ENCODE measurements at places on chromosomes 1 and 21.

DNA sequence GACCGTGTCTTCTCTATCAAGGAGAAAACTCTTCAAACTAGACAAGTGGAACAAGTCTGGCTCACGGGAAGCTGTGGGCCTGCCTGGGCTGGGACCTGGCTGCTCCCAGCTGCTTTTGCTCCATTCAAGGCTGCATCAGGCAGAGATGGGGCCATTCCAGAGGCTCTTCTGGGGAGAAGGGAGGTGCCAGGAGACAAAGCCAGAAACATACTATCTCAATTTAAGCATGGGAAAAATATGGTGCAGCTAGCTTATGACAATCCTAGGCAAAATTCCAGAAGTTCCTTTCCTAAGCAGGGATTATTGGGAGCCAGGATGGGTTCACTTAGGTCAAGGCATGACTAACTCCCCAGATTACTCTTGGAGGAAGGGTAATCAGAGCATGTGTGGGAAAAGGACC lies 90.8 kb upstream of the SLC2A1 start:
- no peak for DNase-seq

GRCh38 chr1:51168936-51169335 lies 66.9 kb downstream of the C1orf185 start:
- DNase-seq = no peak

DNA sequence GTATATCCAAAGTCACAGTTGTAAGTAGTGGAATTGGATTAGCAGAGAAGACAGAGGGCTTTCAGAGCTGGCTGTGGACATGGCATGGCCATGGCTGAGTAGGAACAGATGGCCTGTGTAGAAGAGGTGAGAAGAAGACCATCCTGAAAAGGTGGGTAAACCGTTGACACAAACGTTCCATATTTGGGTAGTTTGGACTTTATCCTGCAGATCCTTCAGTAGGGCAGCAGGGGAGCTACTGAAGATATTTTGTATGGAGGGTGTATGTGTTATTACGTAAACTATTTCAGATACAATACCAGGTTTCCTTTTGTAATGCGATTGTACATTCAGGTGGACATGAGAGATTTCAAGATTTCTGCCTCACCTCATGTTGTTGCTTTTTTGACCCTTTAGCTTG lies 1.6 kb downstream of the UTP11 start:
- no peak for DNase-seq

- DNase-seq = no peak
Observed at GRCh38 chr1:65971547-65971946, 178.9 kb downstream of the PDE4B start.

DNA sequence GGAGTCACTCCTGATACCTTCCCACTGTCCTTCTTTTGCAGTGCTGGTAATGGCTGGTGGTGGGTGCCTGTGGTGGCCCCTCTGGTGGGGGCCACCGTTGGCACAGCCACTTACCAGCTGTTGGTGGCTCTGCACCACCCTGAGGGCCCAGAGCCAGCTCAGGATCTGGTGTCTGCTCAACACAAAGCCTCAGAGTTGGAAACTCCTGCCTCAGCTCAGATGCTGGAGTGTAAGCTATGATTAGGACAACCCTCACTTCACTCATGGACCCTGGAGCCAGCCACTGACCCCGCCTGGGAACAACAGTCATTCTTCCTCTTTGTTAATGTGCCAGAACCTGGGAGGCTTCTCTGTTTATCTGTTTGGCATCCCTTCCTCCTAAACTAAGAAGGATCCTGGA lies 1.1 kb upstream of the ATP8B2 start:
- no peak for DNase-seq

DNA sequence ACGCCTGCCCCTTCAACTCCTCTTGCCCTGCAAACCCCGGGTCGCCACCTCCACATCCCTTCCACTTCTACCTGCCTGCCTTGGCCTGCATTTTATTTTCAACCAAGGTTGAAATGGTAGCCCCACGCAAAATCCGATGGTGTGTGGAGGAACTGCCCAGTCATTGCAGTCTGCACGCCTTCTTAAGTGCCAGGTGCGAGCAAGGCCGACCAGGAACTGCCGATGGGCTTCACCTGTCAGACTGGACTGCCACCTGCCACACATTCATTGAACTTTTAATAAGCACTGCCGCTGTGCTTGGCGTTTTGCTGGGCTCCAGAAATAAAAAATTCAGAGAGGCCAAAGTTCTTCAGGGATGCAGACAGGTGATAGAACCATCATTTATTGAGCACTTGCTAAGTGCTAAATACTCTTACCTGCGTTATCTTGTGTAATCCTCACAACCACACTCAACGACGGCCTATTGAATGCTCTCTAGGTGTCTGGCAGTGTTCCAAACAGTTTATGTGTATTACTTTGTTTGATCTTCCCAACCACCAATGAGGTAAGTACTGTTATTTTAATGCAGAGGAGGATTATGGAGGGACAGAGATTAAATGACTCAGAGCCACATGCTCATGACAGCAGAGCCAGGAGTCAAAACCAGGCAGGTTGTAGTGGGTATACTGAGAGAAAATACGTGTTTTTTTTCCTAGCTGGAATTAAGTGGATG lies 36.2 kb downstream of the CACHD1 start:
- peak; percentile 49 for DNase-seq

- no peak for DNase-seq
Observed at GRCh38 chr1:80385650-80386049, 1379.1 kb upstream of the ADGRL4 start.

DNA sequence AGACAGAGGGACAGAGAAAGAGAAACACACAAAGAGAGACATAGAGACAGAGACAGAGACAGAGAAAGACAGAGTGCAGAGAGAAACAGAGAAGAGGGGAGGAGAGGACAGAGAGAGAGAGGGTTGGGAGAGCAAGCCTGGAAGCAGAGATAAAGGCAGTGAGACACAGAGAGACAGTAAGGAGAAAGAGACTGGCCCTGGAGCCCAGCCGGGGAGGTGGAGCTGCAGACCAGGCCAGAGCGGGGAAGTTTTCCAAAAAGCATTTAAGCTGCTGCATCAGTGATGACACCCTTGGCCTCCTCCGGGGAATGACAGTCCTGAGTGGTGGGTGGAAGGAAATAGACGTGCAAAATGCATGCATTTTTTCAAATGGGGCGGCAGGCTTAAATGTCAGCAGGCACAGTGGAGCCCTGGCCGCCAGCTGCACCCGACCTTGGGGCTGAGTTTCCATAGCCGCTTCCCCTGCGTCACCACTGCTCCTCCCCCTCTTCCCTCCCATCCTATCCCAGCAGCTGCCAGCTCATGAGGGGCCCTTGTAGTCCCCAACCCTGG lies 95.4 kb upstream of the KLHDC7A start:
- no peak for DNase-seq

GRCh38 chr1:58818976-58819375 lies 35.1 kb upstream of the JUN start:
- DNase-seq = no peak

GRCh38 chr1:162004441-162004950 lies 19.2 kb downstream of the OLFML2B start:
- DNase-seq = no peak

DNA sequence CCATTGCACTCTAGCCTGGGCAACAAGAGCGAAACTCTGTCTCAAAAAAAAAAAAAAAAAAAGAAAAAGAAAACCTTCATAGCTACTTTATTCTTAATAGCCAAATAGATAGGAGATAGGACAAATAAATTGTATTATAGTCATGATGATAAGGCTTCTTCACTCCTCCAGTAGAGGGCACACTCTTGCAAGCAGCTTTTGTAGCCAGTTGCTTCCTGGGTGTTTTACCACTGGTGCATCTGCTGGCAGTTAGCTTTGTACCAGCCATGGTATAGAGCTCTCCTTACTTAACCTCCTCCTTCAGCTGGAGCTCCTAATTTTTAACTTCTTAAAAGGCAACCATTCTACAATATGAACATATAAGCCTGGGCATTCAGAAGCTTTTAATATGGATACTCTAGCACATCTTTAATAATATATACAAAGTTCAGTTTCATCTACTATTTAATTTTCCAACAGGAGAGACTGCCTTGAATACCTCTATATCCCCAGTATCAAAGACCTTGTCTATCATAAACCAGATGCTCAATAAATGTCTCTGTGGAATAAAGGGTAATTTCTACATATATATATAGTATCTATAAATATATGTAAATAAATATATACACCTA lies 35.8 kb downstream of the EVI5 start:
- peak; percentile 76 for DNase-seq

DNA sequence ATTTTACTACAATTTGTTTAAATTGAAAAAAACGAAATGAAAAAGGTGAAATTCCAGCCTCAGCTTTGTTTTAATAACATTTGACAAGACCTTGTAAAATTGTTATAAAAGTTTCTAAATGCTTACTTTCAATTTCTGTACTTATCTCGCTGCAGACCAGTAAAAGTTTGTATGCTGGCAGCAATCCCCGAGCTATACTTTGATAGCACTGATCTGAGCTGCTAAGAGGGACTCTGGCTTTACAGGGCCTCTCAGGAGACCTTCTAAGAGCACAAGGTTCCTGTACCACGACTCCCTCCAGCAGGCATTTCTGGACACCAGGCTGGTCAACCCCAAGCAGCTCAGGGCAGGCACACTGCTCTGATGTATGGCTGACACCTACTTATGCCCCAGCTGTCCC lies 13.1 kb downstream of the STMN1 start:
- no peak for DNase-seq

DNA sequence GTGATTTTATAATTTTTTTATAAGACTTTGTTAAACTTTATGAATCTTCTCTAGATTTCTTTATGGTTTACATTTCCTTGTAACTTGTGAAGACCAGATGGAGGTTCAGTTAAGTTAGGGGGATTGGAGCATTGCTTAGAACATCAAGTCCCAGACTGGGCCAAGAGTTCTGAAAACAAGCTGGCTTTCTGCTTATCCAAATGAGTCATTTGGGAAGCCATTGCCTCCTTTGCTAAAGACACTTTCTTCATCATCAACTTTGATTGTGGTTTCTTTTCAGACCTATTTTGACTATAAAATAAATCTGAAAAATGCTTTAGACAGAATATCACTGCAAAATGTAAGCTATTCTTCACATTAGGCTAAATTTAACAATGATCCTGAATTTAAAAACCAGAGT lies 446.8 kb downstream of the USP25 start:
- peak; percentile 69 for DNase-seq

DNA sequence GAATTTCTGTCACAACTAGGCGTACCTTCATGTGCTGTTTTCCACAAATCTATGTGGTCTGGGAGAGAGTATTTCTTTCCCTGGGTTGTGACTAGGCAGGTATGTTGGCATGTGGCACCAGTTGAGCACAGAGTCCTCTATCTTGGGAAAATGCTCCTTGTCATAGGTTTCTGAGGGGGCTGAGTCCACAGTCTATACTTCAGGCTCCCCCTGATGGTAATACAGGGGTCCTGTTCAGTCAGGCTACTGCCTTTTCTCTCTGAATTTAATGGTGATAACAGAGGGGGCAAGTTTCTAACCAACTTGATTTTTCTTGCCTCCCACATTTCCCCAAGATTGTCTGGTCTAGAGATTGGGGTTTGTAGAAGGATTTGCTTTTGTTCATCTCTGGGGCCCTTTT lies 35.8 kb downstream of the VANGL1 start:
- no peak for DNase-seq

DNA sequence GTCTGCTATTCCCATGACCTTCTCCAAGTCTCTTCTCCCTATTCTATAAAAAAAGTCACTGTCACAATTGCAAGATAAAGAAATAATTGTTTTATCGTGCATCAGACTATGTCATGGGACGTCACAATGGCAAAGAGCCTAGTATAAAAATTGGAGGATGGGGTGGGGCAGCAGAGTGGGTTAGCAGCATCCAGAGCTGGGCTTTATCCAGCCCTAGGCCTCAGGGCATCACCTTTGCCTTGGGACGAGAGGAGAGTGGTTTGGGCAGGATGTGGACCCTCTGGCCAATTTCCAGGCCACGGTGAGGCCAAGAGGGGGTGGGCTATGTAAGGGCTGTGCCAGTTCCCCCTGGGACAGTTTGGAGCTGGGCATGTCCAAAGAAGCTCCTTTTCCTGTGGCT lies 25.7 kb downstream of the WNT4 start:
- no peak for DNase-seq

DNA sequence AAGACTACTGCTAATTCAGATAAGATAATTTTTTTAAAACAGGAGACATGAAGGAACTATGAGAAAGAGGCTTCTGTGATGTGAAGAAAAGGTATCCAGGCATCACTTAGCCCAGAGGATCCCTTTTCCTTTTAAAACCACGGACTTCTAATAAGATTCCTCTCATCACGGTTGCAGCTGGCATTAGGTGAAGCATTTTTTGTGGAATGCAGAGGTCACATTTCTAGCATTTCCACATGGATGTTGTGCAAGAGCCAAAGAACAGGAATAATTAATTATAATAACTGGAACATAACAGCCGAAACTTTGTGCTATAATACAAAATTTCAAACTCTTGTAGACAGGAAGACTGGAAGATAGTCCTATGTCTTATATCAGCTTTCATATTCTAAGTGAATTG lies 27.6 kb downstream of the CYP2J2 start:
- peak; percentile 29 for DNase-seq

GRCh38 chr1:27872802-27873551 lies 633 bp downstream of the THEMIS2 start:
- DNase-seq = peak; percentile 18

GRCh38 chr1:246291127-246291526 lies 216.0 kb downstream of the SMYD3 start:
- no peak for DNase-seq

DNA sequence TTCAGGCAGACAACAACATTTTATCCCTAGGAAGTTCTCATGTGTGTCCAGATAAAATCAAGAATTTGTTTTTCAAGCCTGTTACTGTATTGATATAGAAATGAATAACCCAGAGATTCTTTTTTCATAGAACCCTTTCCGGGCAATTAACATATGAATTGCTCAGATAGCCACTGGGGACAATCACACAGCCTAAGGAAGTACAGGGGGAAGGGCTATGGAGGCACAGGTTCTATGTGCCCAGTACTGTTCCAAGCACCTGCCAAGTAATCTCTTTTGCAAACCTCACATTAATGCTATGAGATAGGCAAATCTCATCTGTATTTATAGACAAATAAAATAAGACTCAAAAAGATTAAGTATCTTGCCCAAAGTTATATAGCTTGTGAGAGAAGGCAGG lies 84.9 kb downstream of the NTNG1 start:
- no peak for DNase-seq

DNA sequence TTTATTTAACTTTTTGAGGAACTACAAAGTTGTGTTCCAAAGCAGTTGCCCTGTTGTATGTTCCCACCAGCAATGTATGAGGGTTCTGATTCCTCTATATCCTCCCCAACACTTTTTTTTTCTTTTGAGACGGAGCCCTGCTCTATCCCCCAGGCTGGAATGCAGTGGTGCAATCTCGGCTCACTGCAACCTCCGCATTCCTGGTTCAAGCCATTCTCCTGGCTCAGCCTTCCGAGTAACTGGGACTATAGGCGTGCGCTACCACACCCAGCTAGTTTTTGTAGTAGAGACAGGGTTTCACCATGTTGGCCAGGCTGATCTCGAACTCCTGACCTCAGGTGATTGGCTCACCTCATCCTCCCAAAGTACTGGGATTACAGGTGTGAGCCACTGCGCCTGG lies 60.4 kb upstream of the ENAH start:
- no peak for DNase-seq

GRCh38 chr21:28737674-28738419 lies 254.8 kb downstream of the LTN1 start:
- DNase-seq = peak; percentile 35

- DNase-seq = no peak
Observed at GRCh38 chr1:118947003-118947765, 41.0 kb downstream of the TBX15 start.

Measured in iris pigment epithelial cell (primary cell).